ENCODE measurements at places on chromosomes 16 and 17.

- DNase-seq: no peak
Measured at GRCh38 chr17:76738468-76738850, 540 bp downstream of the MFSD11 start.

GRCh38 chr16:10556236-10556635, 24.2 kb downstream of the EMP2 start:
- no peak for DNase-seq

GRCh38 chr17:21418446-21419298, 42.5 kb downstream of the KCNJ12 start:
- DNase-seq: no peak

DNA sequence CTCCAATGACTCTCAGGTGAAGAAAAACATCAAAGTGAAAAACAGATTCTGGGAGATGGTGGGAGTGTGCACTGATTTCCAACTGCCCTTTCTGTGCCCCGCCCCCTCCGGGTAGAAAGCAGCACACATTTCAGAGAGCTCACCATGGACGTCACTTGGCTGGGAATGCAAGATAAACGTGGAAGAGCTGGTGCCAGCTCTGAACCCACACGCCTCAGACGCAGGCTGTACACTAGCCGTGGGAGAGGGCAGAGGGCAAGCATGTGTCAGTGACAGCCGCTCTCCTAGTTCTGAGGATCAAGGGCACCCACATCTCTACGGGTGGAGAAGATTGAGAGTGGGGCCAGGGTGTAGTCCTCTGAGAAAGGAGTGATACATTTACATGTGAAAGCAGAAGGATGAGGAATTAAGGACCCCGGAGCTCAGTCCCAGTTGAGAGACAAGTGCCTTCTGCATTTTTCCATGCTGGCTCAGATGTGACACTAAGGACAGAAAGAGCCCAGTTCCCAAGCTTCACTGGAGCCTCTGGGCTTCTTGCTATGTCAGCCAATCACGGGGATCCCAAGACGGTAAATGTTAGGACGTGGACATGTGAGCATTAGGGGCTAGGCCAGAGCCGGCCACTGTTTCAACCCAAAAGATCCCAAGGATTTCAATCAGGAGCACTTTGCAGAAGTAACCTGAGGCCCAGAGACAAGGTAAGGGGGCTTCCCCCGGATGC, 101.3 kb downstream of the ZFHX3 start:
- no peak for DNase-seq

- DNase-seq: no peak
Measured at GRCh38 chr17:39538866-39539265, 68.9 kb downstream of the NEUROD2 start.
